SHP77 treated with DMSO at 0.1 percent for 48 hours (cell line): ENCODE measurements at places on chromosomes 12 and 14.

- no peak for DNase-seq
Observed at GRCh38 chr12:114340231-114340630, 65.7 kb downstream of the TBX5 start.

DNA sequence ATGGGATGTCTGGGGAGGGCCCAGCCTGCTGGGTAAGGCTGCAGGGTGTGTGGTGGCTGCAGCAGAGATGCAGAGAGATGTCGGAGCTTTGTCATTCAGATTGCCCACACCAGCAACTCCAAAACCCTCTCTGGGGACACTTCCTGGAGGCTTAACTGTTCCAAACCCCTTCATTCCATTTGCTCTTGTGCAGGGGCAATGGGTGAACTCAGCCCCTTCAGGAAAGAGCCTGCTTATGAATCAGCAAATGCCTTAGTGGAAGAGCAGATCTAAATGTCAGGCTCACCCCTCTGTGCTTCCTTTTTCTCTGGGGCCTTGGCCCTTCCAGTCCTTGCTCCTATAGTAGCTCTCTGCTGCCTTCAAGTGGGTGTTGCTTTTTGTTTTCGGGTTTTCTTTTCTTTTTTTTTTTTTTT, 36.7 kb upstream of the GPATCH2L start:
- DNase-seq = no peak

- DNase-seq = no peak
Observed at GRCh38 chr14:96461950-96462798, 40.0 kb upstream of the PAPOLA start.

DNA sequence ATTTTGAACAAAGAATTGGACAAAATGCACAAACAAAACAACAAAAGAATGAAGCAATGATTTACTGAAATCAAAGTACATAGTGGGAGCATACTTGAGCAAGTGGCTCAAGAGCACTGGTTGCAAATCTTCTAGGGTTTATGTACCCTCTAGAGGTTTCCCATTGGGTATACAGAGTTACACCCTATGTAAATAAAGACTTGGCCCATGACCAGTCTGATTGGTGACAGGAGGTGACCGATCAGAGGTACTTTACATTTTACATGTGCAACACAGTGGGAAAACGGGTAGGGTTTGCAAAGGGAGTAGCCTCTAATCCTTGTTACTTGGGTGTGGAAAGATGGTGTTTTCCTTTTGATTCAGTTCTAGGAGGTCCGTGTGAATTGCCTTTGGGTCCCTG, 10.6 kb upstream of the FAM181A start:
- no peak for DNase-seq

- DNase-seq = no peak
Observed at GRCh38 chr12:106758349-106759110, 16.0 kb upstream of the RIC8B start.

DNA sequence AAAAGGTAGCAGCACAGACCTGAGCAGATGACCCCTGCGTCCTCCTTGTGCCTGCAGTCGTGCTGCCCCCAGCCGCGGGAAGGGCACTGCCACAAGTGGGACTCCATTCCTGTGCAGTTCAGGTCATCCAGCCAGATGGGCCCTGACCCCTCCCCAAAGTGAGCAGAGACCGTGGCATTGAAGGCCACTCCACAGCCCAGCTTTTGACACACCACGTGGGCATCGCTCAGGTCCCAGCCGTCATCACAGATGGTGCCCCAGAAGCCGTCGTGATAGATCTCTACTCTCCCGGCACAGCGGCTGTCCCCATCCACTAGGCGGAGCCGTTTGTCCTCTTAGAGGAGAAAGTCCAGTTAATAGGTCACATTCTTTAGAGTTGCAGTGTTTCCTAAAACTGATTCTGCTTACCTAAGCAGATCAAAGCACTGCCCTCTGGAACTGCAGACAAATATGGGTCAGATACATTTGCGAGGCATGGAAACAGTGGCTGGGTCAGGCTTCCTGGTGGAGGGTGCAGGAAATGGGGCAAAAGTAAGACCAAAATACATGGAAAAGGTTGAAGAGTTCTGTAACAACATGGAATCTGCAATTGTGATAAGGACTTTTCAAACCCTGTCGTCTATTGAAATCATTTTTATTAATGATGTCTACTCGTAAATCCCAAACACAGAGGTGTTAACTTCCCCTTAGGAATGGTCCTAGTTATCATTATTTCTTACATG, 69.4 kb downstream of the CD163L1 start:
- peak; percentile 29 for DNase-seq

GRCh38 chr12:53365245-53365904, 14.6 kb upstream of the SP1 start:
- no peak for DNase-seq

DNA sequence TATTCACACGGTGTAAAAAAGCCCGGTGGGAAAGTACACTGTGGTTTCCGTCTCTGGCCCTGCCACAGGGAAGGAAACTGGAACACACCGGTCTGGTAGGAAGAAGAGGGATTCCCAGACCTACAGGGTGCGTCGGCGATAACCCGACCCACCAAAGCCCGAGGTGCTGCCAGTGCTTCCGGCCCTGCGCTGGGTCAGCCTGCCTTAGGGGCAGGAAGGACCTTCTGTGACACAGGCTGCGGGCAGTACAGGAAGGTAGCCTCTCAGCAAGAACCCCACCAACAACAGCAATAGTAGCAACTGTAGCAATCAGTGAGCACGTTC, 169.5 kb upstream of the FKBP4 start:
- no peak for DNase-seq
